ENCODE measurements at places on chromosomes 11 and 22.

GRCh38 chr11:6995703-6996102 is 24.4 kb downstream of the ZNF214 start:
- no peak for DNase-seq

DNA sequence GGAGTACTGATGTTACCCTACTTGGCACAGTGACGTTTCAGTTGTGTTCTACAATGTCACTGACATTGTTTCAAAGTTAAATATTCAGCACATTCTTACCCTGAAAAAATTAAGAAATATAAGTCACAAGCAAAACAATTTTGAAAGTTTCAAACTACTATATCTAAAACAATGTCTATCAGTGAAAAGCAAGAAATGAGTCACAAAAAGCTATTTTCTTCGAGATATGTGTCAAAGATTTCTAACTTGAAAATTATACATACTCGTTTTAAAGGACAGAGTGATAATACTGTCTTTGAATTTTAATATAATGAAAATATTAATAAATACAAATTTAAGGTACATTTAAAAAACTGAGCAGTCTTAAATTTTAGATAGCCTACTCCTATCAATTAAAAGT is 42.9 kb downstream of the RDX start:
- no peak for DNase-seq

GRCh38 chr11:113163291-113164030 is 150.9 kb upstream of the TTC12 start:
- DNase-seq: no peak

DNA sequence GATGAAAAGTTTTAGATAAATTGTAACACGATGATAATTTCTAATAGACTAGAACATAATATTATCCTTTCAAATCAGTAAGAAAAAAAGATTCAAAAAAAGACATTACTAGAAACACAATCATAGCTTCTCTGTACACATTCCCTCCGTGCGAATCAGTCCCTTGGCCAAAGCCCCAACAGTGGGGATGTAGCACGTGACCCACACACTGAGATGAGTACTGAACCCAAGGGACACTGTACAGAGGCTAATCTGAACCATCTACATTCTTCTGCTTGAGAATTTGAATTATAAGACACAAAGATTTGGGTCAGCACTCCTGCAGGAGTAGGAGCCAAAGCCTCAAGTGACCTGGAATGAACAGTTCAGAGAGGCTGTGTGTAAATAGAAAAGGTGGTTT is 353.7 kb downstream of the INSC start:
- DNase-seq: no peak

DNA sequence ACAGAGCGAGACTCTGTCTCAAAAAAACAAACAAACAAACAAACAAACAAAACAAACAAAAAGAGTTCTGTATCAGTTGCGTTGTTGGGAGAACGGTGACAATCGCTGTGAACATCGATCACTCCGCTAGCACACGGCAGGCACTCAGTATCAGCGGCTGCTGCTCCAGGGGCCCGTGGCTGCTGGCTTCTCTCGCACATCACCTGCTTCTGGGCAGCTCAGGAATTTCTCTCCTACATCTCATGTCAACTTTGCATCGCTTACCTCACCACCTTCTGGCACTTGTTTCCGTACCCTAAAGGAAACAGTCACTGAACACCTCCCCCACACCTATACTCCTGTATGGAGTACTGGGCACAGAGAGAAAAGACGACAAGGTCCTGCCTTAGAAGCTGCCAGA is 70.3 kb upstream of the WNT7B start:
- no peak for DNase-seq

GRCh38 chr11:11213117-11213516 is 139.9 kb downstream of the CSNK2A3 start:
- no peak for DNase-seq

DNA sequence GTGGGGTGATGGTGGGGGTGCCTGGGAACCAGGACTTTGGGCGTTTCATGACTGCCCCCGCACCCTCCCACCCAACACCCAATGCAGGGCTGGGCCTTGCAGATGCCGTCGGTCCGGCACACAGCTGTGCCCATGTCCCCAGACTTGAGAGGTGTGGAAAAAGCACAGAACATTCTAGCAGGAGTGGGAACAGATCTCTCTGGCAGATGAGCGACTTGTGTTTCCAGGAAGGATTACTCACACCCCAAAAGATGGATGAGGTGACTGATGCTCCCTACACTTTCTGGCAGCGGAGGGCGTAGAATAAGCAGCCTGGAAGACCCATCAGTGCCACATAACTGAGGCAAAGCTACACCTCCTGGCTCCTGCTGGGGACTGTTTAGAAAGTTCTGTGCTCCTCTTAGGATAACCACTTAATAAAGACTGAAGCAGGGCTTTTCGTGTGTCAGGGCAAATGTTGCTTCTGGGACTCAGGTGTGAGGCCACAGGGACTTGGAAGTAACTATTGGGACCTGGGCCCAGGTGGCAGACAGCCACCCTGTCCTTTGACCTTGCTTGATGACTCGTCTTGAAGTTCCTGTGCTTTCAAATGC is 24.2 kb downstream of the FBLN1 start:
- no peak for DNase-seq

DNA sequence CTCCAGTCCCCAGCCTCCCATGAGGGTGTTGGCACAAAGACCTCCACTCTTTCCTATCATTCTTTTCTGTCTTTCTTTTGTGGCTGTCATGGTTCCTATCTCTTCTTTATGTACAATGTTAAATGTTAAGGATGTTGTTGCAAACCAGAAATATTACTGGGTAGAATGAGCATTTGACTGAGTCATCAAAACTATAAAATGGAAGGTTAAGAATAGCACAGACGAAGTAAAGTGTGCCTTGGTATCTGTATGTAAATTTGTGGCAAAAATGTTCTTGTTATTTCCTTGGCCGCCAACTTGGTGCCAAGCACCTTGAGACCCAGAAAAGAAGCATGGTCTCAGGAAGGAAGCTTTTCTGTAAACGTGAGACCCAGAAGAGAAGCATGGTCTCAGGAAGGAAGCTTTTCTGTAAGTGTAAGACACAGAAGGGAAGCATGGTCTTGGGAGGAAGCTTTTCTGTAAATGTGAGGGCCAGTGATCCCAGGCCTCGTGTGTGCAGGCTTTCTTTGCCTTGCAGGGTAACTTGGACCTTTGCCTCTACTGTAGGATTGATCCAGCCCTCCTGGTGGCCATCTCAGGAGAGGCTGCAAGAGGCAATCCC is 6.7 kb upstream of the PKP3 start:
- no peak for DNase-seq

DNA sequence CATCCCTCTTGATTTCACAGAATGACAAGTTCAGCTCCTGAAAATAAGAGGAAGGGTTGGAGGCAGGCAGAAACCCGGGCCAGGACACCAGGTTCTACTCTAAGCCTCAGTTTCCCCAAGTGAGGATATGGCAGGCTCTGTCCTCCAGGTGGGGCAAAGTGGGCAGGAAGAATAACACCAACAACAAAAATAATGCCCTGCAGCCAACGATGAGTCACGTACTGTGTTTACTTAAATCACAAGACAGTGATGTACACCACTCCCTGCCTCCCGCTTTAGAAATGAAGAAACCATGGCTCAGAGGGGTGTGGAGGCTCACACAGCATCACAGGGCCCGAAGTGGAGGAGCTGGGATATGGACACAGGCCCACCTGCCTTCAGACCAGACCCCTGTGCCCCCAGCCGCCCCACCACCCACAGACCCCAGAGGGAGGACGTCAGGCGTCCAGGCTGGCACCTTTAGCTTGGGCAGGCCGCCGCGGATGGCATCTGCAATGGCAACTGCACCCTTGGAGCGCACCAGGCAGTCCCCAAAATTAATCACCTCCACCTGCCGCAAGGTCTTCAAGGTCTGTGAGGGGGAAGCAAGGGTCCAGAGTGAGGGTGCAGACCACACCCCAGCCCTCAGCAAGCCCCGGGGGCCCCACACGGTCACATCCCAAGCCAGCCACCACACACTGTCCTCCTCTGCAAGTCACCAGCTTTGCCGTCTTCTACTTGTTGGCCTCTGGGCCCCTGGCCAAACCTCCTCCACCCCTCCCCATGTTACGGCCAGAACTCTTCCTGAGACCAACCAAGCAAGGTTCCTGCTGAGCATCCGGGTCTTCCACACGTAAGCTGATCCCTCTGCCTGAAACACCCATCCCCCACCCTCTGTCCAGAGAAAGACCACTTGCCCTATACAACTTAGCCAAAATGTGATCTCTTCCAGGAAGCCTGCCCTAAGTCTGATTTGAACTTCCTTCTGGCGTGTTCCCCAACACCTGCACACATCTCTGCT is 15.8 kb upstream of the CHADL start:
- DNase-seq: peak; percentile 53

GRCh38 chr11:95991545-95991944 is 67.6 kb upstream of the MTMR2 start:
- no peak for DNase-seq

DNA sequence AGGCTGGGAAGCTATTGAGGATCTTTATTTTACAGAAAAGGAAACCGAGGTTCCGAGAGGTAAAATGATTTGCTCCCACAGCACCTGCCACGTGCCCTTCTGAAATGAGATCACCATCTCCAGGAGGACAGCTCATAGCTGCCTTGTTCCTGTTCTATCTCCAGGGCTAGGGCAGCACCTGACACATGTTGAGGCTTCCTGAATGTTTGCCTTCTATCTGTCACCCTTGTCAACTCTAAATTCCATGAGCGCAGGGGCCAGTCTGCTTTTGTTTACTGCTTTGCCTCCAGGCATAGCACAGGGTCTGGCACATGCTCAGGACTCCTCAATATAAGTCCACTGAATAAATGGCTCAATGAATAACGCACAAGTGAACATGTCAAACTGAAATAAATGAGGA is 24.1 kb downstream of the ASCC2 start:
- no peak for DNase-seq

DNA sequence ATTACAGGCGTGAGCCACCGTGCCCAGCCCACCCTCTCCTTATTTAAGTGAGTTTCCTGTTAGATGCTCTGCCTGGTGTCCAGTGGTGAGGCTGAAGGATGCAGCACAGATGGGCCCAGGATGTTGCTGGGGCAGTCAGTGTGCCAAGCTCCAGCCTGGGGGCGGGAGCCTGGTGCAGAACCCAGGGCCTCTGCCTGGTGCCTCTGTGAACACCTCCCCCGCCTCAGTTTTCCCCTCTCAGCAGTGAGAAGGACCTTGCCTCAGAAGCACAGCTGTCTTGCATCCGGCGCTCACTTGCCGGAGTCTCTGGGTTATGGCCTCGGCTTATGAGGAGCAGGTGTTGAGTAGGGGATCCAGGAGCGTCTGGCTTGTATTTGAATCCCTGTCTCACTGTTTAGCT is 116.2 kb downstream of the KIAA1671 start:
- DNase-seq: no peak

DNA sequence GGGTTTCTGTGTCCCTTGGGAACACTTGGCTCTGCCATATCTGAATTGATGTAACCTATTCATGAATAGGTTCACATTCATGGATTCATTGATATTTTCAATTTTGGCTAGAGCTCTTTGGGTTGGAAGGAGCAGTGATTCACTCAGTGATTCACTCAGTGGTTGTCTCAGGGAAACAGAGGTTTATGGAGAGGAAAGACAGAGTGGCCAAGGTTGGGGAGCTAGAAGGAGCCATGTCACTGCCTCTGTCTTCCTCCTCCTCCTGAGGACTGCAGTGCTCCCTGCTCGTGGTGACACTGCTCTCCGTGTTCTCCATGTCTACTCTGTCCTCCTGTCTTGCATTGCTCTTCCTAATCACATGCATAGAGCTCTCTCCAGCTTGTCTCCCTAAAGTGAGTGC is 17.4 kb downstream of the CEP164 start:
- DNase-seq: no peak

GRCh38 chr11:61404641-61405040 is 12.3 kb downstream of the TMEM216 start:
- DNase-seq: no peak

DNA sequence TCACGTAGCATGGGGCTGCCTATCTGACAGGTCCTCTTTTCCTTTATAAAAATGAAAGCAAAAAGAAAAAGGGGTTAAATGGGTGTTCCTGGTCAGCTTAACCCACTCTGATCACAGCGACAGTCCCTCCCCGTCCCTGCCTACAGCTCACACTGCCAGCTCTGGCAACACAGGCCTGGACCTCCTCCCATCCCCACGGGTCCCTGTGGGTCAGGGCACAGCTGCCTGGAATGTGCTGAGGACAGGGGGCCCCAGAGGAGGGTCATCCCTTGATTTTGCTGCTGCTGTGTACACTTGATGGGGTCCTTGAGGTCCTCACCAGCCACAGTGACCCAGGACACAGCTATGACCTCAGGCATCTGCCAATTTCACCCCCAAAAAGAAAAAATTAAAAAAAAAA is 29.6 kb upstream of the CYP2D6 start:
- DNase-seq: no peak

GRCh38 chr11:16587670-16588069 is 150.8 kb upstream of the C11orf58 start:
- DNase-seq: no peak

- DNase-seq: no peak
Observed at GRCh38 chr22:28229566-28230485, 310.8 kb upstream of the PITPNB start.

Data from endothelial cell of umbilical vein (primary cell).